ENCODE measurements at places on chromosomes 16 and 17.

DNA sequence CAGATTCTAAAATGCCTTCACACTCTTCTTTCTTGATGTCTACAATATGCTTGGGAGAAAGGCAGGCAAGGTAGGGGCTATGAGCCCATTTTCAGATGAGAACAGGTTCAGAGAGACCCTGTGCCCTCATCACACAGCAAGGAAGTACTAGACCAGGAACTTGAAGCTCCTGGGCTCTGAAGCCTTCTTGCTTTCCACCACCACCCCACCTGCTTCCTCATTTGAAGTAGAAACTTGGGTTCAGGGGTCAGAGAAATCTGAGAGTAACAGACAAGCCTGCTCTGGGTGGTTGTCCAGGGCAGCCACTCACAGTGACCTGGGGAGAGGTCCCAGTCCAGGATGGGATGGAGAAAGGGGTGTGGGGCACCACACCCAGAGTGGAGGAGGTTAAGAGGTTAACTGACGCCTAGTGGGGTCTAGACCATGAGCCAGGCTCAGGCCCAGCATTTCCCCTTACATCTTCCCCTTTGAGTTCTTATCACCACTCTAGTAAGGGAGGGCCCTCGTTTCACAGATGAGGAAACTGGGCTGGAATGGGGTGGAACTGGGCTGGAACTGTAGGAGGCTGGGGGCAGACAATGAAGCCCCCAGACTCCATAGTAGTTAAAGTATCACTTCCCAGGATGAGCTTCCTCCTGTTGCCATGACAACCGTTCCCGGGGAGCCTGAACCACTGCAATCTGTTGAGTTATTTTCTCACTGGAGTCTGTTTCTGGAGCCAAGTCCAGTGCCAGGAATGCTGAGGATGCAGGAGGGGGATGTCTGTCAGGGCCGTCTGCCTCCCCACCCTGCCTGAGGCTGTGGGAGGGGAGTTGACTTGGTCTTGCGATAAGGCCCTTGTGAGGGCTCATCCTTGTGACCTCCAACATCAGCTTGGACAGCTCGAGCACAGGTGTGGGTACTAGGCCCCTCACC lies 16.2 kb upstream of the PHF12 start:
- DNase-seq: peak; percentile 30

DNA sequence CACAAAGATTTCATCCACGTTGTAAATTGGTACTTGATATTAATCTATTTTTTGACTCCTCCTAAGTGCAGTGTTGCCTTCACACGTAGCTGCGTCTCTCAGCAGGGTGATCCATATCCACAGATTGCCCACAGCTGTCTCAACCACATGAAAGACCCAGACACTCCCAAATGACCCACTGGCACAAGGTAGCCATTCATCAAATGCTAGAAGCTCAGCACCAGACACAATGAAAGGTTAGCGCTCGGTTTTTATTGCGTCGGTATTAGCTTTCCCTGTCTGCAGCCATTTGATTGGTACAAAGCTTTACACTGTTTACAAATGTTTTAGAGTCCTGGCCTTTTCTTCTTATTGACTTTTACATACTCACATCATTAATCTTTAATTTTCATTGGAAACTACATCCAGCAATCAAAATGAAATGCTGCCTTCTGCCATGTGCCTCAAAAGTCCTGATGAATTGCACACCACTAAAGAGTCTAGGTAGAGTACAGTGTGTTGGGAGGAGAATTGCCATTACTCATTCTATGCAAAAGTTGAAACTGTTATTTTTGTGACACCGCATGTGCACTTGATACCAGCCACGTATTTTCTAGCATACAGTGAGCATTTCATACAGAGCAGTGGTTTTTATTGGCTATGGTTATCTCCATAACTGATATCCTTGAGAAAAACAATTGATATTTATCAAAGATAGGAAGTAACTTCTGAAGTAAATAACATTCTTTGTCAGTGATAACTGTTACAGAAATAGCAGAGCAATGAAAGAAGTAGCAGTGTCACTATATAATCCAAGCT lies 127.3 kb upstream of the NUDT7 start:
- no peak for DNase-seq

DNA sequence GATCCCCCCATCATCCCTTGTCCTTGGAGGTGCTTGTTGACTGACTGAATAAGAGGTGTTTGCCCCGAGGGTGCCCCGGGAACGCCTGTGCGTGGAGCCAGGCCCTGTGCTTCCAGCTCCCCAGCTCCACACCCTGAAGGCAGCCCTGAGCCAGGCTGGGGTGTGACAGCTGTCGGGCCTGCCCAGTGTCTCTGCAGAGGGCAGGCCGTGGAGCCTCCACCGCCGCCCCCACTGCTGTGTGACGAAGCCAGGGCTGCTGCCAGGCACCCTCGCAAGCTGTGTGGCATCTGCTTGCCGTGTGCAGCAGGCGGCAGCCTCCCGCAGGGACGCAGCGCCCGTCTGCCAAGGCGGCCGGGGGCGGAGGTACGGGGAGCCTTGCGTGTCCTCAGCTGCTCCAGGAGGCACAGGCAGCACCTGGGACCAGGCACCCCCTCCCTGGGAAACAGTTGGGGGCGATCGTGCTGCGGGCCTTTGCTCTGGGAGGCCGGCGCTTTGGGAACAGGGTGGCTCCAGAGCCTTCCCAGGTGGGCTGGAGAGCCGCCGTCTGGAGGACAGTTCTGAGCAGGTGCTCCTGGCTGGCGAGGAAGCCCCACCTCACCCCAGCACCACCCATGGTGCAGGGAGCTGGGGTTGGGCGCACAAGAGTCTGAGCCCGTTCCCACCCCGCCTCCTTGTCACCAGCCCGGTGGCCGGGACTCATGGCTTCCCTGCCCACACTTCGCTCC lies 26.6 kb downstream of the GSE1 start:
- DNase-seq: no peak

DNA sequence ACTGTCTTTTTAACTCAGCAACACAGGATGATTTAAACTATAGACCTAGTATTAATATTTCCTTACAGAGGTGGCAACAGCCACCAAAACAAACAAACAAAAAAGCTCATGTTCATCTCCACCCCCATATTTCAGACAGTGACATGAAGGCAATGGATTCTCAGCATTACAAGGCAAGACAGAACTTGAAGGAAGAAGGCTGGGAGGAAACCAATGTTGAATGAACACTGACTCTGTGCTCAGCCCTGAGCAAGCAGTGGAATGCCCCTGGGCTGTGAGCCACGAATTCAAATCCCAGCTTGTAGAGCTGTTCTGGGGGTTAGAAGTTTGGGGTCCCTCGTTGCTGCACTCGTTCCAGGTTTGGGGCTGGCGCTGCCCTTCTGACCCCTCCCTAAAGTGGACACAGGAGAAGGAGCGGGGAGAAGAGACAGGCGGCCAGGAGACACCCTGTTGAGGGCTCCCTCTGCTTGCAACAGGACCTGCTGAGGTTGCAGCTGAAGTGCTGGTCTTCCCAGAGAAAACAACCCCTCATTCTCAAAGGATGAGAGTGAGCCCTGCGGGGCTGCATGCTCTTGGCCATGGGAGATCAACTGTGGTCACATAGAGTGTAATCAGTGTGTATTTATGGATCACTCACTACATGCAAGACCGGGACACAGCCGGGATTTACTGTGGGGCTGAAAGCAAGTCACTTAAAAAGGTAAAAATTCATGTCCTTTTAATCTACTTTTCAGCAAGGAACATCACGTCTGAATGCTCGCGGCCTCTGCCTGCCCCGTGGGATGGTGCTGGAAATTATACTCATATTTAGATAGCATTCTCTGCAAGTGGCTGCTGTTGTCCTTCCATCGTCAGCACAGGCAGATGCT lies 34.3 kb downstream of the MYH3 start:
- DNase-seq: no peak

DNA sequence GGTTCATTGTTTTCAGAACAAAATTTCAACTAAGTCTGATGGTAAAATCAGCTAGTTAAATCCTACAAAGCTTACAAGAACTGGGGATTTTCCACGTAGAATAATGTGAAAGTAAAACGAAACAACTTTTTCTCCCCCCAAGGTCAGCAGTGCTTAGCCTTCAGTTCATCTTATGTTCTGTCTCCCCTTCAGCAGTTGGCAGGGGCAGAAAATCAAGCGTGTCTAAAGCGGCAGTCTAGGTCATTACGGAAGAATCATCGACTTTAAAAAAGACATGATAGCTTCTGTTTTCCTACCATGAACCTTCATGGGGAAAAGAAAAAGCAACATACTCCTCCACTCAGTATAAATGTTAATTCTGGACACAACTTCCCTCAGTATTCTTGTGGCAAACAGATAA lies 50.7 kb downstream of the GNA13 start:
- no peak for DNase-seq

GRCh38 chr16:61002479-61003204 lies 1033.6 kb downstream of the CDH8 start:
- DNase-seq: no peak

GRCh38 chr17:29246628-29247027 lies at the start of gene CRYBA1:
CRYBA1 (plus strand) TSS chr17:29246859; CDS start chr17:29246864, 5 bp downstream.
- DNase-seq: peak; percentile 51

DNA sequence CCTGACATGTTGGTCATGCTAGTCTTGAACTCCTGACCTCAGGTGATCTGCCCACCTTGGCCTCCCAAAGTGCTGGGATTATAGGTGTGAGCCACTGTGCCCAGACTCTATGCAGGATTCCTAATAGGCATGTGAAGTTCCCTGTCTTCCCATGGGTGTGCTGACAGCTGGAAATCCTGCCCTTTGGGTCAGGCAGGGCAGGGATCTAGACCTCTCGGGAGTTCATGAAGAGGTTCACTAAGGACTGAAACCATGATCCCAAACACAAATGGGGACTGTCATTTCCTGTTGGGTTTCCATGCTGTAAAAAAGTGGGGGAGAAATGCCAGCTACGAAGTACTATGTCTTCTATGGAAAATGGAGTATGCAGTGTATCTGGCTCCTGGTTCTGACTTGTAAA lies 52.1 kb downstream of the HIC1 start:
- no peak for DNase-seq

DNA sequence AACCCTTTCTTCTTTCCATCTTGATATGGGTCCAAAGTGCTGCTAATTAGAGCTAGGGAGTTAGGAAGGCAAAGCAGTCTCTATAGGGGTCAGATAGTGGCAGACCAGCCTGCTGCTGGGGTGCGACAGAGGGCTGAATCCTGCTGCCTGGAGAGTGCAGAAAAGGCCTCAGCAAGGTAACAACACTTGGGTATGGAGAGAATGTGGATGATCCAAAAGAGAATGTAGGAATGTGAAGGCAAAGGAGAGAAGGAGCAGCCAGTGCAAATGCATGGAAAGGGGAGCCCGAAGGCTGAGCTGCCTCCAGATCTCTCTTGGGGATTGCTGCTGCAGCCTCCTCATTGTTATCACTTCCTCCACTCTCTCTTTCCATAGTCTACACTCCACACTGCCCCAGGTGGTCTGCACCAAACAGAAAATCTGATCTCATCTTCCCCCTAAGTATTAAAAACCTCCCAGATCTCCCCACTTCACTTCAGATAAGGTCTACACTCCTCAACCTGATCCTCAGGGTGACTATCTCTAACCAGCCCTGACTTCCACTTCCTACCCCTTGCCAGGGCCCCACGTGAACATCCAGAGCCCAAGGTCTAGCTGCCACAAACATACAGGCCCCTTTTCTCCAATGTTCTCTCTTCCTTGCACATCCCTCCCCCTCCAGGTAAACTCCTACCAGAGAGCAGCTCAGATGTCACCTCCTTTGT lies 28.8 kb downstream of the TOM1L2 start:
- DNase-seq: no peak

DNA sequence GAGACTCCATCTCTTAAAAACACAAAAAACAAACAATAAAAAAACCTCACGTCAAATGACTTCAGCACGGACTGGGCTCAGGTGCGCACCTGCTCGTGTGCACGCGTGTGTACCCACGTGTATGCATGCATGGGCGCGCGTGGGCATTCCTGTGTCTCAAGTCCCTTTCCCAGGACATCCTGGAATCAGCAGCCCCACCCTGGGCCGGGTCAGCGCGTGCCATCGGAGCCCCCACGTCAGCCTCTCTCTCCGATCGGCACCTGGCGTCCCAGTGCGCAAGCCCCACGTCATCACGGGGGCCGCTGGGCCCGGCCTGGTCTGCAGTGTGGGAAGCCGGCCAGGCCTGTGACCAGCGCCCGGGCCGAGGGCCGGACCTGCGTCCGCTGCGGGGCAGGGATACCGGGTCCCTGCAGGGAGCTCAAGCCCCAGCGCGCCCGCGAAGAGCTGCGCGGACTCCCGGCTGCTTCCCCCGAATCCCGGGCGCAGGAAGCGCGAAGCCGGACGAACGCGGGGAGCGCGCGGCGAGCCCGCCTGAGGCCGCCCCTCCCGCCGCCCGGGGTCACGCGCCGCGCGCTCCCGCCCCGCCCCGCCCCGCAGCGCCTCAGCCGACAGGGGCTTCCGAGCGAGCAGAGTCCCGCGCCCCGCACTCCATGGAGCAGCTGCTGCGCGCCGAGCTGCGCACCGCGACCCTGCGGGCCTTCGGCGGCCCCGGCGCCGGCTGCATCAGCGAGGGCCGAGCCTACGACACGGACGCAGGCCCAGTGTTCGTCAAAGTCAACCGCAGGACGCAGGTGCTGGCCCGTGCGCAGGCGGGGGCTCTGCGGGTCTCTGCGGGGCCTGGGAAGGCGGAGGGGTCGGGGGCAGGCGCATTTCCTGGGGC lies at the start of gene FN3K:
Gene FN3K, plus strand, starts transcription at position 629 of the 880 bp plus-strand sequence. Its CDS starts 22 bp downstream, at position 651.
- DNase-seq: peak; percentile 69

- DNase-seq: no peak
Measured at GRCh38 chr17:82750241-82750908, 1.5 kb upstream of the TBCD start.

DNA sequence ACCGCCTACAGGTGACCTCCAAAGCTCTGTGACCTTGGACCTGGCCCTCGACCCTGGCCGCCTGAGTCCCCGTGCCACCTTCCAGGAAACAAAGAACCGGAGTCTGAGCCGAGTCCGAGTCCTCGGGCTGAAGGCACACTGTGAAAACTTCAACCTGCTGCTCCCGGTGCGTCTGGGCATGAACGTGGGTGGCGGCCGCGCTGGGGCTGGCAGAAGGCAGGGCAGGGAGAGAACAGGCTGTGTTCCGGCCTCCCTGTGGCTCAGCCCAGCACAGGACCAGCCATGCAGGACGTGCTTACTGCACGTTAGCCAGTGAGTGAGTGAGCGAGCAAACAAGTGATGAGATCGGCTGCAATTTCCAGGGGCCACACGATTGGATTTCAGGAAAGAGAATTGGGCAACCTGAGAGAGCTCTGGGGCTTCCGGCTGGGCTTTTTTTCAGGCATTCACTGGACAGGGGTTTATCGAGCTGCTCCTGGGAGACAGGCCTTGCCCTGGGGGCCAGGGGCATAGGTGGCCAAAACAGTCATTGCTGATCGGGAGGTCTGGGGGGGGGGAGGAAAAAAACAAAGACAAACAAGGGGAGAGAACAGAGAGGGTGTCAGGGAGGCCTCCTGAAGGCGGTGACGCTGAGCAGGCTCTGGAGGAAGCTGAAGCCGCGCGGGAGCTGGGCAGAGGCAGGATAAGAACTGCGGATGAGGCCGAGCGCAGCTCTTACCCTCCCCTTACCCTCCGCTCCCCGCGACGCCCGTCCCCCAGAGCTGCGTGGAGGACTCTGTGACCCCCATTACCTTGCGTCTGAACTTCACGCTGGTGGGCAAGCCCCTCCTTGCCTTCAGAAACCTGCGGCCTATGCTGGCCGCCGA lies 16.9 kb downstream of the ITGAX start:
- no peak for DNase-seq

Data from neuronal stem cell (in vitro differentiated cells).